Natural killer cell (primary cell): ENCODE measurements at places on chromosomes 5 and 9. TPM values are rescaled to one million over a fixed set of nuclear protein-coding genes. Genes with fewer than 3 reads are reported as not detected.

DNA sequence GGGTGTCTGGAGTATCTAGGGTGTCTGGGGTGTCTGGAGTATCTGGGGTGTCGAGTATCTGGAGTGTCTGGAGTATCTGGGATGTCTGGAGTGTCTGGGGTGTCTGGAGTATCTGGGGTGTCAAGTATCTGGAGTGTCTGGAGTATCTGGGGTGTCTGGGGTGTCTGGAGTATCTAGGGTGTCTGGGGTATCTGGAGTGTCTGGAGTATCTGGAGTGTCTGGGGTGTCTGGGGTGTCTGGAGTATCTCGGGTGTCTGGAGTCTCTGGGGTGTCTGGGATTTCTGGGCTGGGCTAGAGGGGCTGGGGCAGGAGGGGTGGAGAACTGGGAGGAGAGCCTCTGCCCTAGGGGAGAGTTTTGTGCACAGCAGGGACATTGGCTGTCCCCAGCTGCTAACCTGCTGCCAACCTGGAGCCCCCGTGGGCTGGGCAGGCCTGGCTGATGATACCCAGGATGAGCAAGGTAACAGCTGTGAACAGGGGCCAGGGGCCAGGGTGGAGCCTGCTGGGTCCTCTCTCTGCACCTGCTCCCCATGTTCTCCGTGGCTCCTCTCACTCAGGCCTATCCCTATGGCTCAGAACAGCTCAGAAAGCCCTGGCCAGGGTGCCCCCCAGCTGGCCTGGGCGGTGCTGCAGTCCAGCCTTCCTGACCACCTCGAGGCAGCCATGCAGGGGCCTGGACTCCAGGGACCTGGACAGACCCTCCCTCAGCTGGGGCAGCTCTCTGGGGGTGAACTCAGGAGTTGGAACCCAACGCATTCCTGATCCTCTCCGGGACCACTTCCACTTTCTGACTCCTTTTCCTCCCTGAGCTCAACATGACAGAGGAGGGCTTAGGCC, 29.9 kb downstream of the LHX3 start:
- H3K4me3 ChIP-seq, result no peak overlapping the region
- no peaks in the 10 kb centered on the region for H3K4me1 ChIP-seq
- no peaks in the 10 kb centered on the region for H3K27me3 ChIP-seq
- no peak overlapping the region for H3K27ac ChIP-seq
- no peaks in the 10 kb centered on the region for H3K36me3 ChIP-seq

GRCh38 chr5:132656774-132657355, 1.1 kb upstream of the IL13 start:
- DNase-seq, result no peak
- H3K4me3 ChIP-seq, result no peak overlapping the region
- no peaks in the 10 kb centered on the region for H3K36me3 ChIP-seq
- peaks cover 9% of the 10 kb centered on the region for H3K4me1 ChIP-seq
- peaks cover 14% of the 10 kb centered on the region for H3K27me3 ChIP-seq
- H3K27ac ChIP-seq, result no peak overlapping the region

GRCh38 chr9:87338088-87338989, 159.3 kb upstream of the DAPK1 start:
- no peak overlapping the region for H3K27ac ChIP-seq
- peaks cover 5% of the 10 kb centered on the region for H3K4me1 ChIP-seq
- H3K4me3 ChIP-seq, result no peak overlapping the region
- peaks cover 11% of the 10 kb centered on the region for H3K27me3 ChIP-seq
- DNase-seq, result no peak

- no peaks in the 10 kb centered on the region for H3K27me3 ChIP-seq
- H3K36me3 ChIP-seq, result no peaks in the 10 kb centered on the region
- no peak overlapping the region for H3K4me3 ChIP-seq
- H3K4me1 ChIP-seq, result no peaks in the 10 kb centered on the region
- no peak for DNase-seq
These were observed 150.4 kb downstream of the ARHGEF28 start for GRCh38 chr5:73776405-73776804.

DNA sequence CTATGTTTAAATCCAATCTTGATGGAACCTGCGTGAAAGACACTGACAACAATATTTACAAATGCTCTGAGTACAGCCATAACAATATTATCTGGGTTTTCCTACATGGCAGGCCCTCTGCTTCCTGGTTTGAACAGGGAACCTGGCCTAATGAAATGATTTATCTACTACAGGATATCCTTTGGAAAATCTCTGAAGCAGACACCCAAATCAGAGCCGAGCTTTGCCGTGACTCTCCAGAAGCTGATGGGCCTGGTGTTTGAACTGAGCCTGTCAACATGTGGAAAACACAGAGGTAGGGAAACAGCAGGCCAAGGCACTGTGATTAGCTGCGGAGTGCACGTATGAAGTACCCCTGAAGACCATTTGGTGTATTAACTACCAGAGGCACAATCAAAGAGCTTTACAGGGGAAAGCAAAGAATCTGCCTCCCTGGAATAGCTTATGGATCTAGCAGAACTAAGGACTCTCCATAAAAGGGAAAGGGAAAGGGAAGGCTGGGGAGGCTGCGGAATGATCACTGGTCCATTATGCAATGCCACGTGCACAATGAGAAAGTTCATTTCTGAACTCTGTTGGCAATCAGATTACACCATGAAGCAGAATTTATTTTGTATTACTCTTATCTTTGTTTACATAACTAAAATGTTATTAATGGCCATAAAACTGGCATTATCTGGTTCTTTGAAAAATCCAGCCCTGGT, 321.9 kb downstream of the EBF1 start:
- no peaks in the 10 kb centered on the region for H3K4me1 ChIP-seq
- no peaks in the 10 kb centered on the region for H3K27me3 ChIP-seq
- H3K4me3 ChIP-seq, result no peak overlapping the region
- H3K36me3 ChIP-seq, result no peaks in the 10 kb centered on the region

DNA sequence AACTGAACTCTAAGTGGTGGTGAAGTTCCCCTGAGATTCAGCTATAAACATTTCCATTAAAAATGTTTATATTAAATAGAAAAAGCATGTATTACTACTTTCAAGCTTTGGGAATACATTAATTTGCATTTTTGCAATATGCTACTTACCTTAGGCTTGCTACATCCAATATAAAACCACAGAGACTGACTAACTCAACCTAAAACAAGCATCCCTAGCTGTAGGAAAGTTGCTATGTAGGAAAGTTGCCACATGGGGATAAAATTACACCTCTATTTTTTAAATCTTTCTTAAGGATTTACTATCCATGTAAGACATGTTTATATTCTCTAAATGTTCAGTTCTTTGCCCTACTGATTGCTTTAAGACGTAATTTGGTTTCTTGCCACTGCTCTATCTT, 12.8 kb downstream of the SCAMP1 start:
- H3K36me3 ChIP-seq, result no peaks in the 10 kb centered on the region
- no peaks in the 10 kb centered on the region for H3K27me3 ChIP-seq
- no peak overlapping the region for H3K27ac ChIP-seq
- no peak overlapping the region for H3K4me3 ChIP-seq

The CTXN3 gene
- total RNA-seq, result not detected

The HINT2 gene
- 25.8 TPM for total RNA-seq

The PRDM9 gene
- total RNA-seq, result not detected

The GOLGA1 gene
- 21.5 TPM for total RNA-seq

- H3K4me1 ChIP-seq, result no peaks in the 10 kb centered on the region
- no peak overlapping the region for H3K4me3 ChIP-seq
- no peak for DNase-seq
- H3K27ac ChIP-seq, result no peak overlapping the region
- H3K27me3 ChIP-seq, result no peaks in the 10 kb centered on the region
These were observed 137.6 kb downstream of the CCDC192 start for GRCh38 chr5:127840809-127841208.

The CCL27 gene
- total RNA-seq, result not detected

GRCh38 chr5:167893271-167893670, 398.2 kb upstream of the WWC1 start:
- H3K27me3 ChIP-seq, result no peaks in the 10 kb centered on the region
- H3K27ac ChIP-seq, result no peak overlapping the region
- no peaks in the 10 kb centered on the region for H3K4me1 ChIP-seq
- no peak for DNase-seq

- no peak for DNase-seq
- peaks cover 5% of the 10 kb centered on the region for H3K36me3 ChIP-seq
- H3K4me1 ChIP-seq, result peaks cover 14% of the 10 kb centered on the region
- no peaks in the 10 kb centered on the region for H3K27me3 ChIP-seq
These were observed 888 bp downstream of the RABGAP1 start for GRCh38 chr9:122941582-122942234.

The DBH gene
- total RNA-seq, result not detected

GRCh38 chr9:28678097-28678496, 1104.8 kb upstream of the C9orf72 start:
- H3K4me3 ChIP-seq, result no peak overlapping the region
- H3K27ac ChIP-seq, result no peak overlapping the region
- H3K36me3 ChIP-seq, result no peaks in the 10 kb centered on the region
- DNase-seq, result no peak

DNA sequence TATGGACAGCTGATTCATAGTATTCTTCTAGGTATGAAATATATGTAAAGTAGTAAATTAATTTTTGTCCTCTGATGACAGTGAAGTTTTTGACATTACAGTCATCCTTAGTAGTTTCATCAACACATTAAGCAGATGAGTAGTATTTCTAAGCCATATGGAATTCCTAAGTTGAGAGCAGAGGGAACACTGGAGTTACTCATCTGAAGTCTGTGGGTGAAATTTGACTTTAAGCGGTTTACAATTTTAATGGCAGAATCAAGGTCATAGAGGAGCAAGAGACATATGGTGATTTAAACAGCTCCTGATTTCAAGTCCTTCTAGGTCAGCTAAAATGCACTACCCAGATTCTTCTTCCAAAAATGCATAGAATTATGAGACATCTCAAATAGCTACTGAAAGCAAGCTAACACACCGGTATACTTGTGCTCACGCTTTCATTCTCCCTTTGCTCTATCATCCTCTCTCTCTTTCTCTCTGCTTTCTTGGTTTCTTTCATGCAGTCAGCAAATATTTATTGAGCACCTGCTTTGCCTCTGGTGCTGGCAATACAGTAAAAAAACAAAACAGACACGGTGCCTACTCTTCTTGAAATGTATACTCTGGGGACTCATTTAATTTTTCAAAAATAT, 235.9 kb downstream of the FER start:
- H3K36me3 ChIP-seq, result no peaks in the 10 kb centered on the region
- H3K27ac ChIP-seq, result no peak overlapping the region
- H3K4me3 ChIP-seq, result no peak overlapping the region
- no peak for DNase-seq
- H3K4me1 ChIP-seq, result no peaks in the 10 kb centered on the region
- H3K27me3 ChIP-seq, result no peaks in the 10 kb centered on the region

GRCh38 chr5:153714798-153715197, 224.3 kb downstream of the GRIA1 start:
- H3K27me3 ChIP-seq, result no peaks in the 10 kb centered on the region
- H3K27ac ChIP-seq, result no peak overlapping the region
- no peaks in the 10 kb centered on the region for H3K4me1 ChIP-seq
- no peak overlapping the region for H3K4me3 ChIP-seq
- H3K36me3 ChIP-seq, result no peaks in the 10 kb centered on the region
